SK-N-SH treated with all-trans-retinoic acid at 6 μM for 48 hours (cell line): ENCODE measurements at places on chromosomes 7 and 10.
A peak's percentile ranks its signal among the peaks of the same experiment; 100 is the strongest.

DNA sequence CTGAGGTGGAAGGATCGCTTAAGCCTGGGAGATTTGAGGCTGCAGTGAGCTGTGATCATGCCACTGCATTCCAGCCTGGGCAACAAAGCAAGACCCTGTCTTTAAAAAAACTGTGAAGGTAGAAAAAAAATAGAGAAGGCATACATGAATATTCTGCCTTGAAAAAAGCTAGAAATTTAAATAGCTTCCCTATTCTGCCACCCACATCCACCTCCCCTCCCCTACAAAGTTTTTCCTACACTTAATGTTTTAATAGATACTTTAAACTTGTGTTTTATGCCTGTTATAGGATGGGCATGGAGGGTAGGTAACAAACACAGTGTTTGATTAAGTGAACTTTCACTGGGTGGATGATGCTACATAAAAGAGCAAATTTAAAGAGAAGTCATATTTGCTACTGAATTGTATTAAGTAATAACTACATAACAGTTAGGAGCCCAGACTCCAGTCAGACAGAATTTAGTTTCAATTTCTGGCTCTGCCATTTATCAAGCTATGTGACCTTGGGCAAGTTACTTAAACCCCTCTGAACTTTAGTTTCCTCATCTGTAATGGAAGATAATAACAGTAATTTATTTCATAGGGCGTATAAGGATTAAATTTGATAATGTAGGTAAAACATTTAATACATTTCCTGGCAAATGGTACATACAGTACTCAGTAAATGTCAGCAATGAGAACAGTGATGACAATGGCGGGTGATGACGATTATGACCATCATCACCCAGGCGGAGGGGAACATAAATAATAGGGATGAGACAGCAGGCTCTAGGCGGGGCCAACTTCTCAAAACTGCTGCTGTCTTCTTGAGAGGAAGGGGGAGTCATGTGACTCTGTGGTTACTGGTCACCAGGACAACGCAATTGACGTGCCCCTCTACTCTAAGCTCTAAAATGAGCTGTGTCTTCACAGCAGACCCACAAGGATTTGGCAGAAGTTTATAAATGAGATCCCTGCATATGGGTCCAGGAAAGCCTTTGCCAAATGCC lies 15.8 kb downstream of the DNMBP start:
- peak; percentile 82 for ATAC-seq

DNA sequence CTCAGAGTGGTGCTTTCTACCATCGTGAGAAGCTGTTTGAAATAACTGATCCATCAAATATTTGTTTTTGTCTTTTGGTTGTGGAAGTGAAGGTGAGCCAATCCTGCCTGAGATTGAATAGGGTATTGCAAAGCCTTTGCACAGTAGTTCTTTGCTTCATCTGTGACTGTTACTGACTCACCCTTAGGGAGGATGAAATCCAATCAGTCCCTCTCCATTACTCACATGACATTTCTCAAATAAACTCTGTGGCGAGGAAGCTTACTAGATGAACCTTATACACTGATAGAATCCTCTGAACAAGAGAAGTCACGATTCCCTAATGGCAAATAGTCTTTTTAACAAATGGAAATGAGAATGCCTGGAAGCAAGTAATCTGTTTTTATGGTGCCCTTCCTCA lies 31.9 kb downstream of the HEPACAM2 start:
- peak; percentile 61 for ATAC-seq

DNA sequence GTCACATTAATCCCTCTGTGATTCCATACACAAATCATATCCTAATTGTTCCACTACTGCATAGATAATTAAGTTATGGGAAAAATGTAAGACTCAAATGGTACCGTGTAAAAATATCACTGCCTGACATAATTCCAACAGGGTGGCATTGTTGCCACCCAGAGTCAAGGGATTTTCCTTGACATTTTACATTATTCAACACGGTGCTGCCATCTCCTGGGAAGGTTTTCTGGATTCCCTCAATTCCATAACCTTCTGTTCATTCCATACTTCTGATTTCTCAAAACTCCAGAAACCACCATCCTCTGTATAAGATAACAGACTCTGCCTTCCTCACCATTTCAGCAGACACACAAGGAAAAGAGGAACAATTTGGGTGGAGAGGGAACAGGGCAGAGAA lies 495.9 kb downstream of the XPNPEP1 start:
- ATAC-seq = peak; percentile 67

GRCh38 chr7:143345428-143345900 lies 17.0 kb downstream of the FAM131B start:
- peak; percentile 99 for ATAC-seq

- ATAC-seq = no peak
Measured at GRCh38 chr10:127992376-127992775, 85.5 kb downstream of the PTPRE start.

- no peak; the same call in 1 of the 3 replicates for ATAC-seq
Measured at GRCh38 chr7:101116898-101117297, 10.0 kb upstream of the SERPINE1 start.

DNA sequence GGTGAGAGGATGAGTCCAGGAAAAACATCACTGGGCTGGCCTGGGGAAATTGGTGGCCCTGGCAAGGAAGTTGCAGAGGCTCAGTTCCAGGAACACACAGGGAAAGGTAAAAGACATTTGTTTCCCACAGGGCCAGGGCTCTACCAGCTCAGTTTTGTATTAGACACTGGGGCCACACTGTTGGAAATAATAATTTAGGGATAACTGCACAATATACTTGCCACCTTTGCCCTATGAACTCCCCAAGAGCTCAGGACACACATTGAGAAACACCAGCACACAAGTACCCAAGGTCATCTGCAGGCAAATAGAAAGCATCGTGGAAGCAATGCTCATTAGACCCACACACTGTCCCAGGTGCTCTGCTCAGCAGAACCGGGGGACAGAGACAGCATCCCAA lies 617.6 kb downstream of the PTPRN2 start:
- no peak for ATAC-seq

DNA sequence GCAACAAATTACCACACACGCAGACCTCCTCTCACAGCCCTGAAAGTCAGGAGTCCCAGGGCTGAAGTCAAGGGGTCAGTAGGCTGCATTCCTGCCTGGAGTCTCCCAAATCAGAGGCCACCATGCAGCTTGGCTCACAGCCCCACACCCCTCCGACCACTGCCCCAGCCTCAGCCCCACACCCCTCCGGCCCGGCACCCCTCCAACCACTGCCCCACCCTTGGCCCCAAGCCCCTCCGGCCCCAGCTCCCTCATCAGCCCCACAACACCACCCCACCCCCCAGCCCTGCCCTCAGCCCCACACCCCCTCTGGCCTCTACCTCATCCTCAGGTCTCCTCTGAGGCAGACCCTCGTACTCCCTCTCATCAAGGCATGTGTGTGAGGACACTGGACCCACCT lies 85.7 kb downstream of the DIP2C start:
- no peak for ATAC-seq

DNA sequence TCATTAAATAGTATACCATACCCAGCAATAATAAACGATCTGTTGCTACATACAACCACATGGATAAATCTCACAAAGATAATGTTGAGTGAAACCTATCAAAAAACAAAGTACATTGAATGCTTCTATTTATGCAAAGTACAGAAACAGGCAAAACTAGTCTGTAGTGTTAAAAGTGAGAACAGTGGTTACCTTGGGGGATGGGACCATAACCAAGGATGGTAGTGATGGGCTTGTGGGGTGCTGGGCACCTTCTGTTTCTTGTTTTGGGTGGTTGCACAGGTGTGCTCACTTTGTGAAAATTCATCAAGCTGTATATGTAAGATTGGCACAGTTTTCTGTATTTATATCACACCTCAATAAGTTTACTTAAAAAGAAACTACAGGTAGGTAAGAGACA lies 105.7 kb downstream of the ATE1 start:
- ATAC-seq = no peak

DNA sequence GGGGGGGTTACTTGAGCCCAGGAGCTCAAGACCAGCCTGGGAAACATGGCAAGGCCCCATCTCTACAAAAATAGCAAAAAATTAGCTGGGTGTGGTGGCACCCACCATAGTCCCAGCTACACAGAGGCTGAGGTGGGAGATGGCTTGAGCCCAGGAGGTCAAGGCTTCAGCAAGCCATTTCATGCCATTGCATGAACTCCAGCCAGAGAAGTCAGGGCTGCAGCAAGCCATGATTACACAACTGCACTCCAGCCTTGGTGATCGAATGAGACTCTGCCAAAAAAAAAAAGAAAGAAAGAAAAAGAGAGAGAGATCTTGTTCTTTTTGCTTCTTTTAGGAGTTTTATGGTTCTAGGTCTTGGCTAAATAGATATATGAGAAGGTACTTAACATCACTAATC lies 200.2 kb upstream of the PHYHIPL start:
- ATAC-seq = no peak
